Epithelial cell of proximal tubule (primary cell): ENCODE measurements at places on chromosomes 2 and 18. TPM values are rescaled to one million over a fixed set of nuclear protein-coding genes. Genes with fewer than 3 reads are reported as not detected.

The CNGA3 gene
- not detected in 2 replicates for total RNA-seq

DNA sequence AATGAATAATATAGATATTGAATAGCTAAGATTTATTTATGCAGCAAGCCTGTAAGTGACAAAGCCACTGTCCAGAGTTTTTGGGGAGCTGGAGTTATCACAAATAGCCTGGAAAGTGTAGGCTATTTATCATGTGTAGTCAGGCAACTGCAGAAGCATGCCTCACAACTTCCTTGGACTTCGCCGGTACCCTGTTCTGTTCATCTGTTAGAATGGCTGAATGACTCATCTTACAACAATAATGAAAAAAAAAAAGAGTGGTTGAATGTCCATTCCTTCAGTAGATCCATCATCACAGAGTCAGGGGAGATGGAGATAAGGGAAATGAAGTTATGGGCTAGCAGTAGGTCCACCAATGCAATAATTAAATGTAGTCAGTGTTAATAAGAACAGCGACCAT lies 24.0 kb upstream of the ATP5MC3 start:
- no peak for DNase-seq

- no peak for DNase-seq
Measured at GRCh38 chr2:70906439-70907005, 29.2 kb upstream of the ATP6V1B1 start.

DNA sequence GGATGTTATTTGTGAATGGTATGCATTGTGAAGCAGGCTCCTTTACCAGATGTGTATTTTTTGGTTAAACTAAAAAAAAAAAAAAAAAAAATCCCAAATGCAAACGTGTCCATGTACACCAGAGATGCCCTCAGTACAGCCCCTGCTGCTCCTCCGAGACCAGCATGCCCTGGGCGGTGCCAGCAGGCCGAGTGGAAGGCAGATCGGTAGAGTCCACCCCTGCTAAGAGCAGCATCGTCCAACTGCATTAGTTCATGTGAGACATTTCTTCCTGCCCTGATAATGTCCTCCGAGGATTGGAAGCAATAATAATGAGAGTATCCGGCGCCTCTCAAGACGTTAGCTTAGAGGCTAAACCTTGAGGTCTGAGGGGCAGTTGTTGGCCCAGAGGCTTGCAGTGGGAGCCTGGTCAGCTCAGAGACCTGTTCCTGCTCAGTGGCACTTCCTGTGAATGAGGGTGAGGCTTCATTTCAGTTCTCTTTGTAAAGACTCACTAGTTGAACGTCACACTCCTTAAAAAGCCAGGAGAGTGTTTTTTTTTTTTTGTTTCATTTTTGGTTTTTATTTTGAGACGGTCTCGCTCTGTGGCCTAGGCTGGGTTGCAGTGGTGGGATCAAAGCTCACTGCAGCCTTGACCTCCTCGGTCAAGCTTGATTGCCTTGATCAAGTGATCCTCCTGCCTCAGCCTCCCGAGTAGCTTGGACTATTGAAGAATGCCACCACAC lies 5.6 kb downstream of the SLC66A3 start:
- no peak for DNase-seq

DNA sequence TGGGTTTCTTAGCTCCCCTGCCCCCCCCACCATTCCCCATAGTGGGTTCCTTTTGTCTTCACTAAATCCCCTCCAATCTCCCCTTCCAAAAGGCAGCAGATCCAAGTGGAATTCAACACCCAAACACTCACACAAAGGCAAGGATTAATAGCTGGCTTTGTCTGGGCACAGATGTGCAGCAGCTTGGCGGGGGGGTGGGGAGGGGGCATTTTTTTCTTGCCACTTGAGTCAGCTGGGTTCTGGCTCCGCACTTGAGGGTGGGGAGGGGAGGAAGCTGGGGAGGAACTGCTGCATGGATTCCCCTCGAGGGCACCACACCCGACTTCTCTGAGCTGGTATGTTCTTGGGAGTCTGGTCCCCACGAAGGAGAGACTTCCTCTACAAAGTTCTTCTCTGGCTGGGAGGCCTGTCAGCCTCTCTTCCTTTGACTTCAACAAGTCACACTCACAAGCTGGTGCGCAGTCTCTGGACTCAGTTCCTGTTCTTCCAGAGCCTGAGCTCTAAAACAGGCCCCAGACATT lies 36.0 kb downstream of the SERTAD2 start:
- no peak for DNase-seq

DNA sequence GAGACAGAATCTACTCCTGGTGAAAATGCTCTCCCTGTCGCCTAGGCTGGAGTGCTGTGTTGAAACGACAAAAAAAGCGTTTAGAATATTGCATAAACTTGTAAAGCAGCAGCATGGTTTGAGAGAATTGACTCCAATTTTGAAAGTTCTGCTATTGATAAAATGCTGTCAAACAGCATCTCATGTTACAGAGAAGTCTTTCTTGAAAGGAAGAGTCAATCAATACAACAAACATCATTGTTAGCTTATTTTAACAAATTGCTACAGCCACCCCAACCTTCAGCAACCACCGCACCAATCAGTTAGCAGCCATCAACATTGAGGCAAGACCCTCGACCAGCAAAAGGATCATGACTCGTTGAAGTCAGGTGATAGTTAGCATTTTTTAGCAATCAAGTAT lies 6.9 kb downstream of the C2orf76 start:
- DNase-seq = no peak

The TWIST2 gene
- total RNA-seq = 0.46 and 1.8 TPM in 2 replicates
